ENCODE measurements at places on chromosomes 2 and 18.
A peak's percentile ranks its signal among the peaks of the same experiment; 100 is the strongest.

GRCh38 chr18:77567205-77567604 lies 317.6 kb downstream of the GALR1 start:
- no peak for DNase-seq

DNA sequence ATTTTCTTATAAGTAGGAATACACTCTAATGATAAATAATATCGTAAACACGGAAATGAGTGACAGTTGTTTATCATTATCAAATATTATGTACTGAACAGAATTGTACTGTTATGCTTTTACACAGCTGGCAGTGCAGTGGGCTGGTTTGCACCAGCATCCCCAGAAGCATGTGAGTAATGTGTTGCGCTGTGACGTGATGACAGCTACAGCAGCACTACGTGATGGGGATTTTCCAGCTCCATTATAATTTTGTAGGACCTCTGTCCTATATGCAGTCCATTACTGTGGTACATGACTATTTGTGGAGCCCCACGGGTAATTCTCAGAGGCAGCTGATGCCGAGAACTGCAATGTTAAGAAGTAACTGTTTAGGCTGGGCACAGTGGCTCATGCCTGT lies 77.3 kb upstream of the ATG16L1 start:
- no peak for DNase-seq

GRCh38 chr2:192051533-192051932 lies 143.2 kb downstream of the TMEFF2 start:
- DNase-seq: no peak

GRCh38 chr2:127193164-127193966 lies 26.7 kb downstream of the CYP27C1 start:
- no peak for DNase-seq

DNA sequence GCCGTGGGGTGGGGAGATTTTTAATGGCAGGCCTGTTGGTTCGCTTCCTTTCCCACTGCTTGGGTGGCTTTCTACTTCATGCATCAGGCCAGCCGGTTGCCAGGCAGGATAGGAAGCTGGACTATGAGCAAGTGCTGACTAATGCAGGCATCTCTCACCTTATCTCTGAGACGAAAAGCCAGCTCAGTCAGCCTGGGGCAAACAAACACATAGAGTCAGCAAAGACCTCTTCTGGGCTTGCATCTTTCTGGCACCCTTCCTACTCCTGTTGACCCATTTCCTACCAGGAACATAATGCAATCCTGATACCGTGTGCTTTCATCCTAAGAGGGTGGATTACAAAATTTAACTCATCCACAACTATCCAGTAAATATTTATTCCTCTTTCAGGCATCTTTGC lies 416.6 kb upstream of the MEX3C start:
- no peak for DNase-seq

DNA sequence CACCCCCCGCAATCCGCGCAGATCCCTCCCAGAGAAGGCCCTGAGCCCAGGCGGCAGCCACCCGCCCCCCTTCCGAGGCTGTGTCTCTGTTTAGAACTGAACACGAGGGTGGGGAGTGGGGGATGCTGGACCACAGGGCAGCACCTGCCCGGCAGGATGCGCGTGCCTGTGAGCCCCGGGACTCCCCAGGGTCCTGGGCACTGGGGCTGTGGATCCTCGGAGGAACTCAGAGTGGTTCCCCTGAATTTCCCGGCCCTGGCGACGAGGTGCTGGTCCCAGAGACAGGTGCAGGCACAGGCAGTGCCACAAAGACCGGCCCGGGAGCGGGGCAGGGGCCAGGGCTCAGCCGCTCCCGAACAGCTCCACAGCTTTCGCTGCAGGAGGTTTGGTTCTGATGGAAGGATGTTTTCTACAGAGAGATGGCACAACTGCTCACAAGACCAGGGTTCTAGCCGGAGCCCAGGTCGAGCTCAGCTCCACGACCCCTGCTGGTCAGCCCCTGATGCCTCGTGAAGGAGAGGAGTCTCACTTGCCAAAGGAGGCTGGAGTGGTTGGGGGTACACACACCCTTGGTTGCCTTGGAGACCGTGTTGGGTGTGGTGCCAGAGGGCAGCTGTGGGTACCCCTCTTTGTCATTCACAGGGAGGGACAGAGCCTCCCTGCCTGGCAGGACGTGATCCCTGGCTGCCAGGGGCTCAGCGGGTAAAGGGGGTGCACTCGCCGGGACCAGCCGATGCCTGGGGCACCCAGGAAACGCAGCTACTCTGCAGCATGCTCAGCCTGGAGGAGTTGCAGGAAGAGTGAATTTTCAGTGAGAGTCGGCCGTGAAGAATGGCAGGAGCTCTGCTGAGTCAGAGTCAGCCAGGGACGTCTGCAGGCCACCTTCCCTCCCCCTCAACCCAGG lies 4.4 kb upstream of the NEU4 start:
- DNase-seq: peak; percentile 28

DNA sequence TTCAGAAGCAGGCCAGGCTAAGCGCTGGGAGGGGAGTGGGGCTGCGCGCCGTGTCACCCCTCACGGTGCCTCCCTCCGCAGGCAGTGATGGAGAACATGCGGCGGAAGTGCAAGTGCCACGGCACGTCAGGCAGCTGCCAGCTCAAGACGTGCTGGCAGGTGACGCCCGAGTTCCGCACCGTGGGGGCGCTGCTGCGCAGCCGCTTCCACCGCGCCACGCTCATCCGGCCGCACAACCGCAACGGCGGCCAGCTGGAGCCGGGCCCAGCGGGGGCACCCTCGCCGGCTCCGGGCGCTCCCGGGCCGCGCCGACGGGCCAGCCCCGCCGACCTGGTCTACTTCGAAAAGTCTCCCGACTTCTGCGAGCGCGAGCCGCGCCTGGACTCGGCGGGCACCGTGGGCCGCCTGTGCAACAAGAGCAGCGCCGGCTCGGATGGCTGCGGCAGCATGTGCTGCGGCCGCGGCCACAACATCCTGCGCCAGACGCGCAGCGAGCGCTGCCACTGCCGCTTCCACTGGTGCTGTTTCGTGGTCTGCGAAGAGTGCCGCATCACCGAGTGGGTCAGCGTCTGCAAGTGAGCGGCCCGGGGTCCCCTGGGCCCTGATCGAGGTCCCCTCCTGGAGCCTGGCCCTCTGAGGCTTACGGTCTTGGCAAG lies 12.2 kb downstream of the WNT10A start:
- peak; percentile 79 for DNase-seq

DNA sequence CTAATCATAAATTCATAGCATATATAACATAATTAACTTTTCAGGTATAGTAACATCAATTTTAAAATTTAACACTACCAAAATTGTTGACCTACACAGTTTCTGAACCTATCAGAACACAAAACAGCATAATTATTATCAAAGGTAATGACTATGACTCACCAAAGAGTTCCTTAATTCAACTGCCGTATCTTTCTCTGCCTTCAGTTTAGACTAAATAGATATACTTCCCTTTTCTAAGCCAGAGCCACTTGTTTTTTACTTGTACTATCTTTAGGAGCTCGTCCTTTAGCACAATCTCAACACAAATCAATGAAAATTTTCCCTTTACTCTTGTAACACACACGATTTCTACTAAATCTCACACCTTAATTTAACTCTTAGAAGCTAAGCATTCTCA lies 54.4 kb downstream of the CCDC88A start:
- DNase-seq: peak; percentile 2

GRCh38 chr2:152480821-152481399 lies 145.9 kb downstream of the FMNL2 start:
- no peak for DNase-seq

DNA sequence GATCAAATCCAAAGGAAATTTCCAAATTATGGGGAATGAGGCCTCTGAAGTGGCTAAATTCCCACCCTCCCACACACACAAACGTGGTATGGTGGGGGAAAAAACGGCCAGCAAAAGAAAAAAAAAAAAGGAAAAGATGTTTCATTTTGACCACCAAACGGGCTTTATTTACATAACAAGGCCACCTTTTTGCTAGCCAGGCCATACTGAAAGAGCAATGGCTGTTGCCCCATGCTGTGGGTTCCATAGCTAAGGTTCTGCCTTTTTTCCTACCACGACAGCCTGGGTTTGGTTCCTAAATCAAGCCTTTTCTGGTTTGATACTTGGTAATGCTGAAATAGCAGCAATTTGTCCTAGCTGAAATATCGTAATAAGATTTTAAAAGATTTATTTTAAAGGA lies 14.0 kb upstream of the IL1B start:
- DNase-seq: no peak

DNA sequence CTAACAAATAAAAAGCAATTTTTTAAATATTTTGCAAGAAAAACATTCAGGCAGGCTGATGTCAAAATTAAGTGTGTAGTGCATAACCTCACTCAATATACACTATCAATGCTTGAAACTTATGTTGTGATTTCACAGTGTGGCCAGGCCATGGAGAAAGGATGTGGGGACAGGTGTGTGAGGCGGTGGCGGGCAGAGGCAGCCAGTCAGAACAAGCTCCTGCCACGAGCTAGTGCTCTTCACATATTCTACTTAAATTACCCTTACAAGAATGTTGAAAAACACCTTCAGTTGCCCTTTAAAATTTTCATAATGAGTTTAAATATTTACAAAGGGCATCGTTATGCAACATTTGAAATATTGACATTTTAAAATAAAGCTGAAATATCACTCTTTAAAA lies 43.2 kb downstream of the CYB5A start:
- DNase-seq: no peak
